Smooth muscle cell of the umbilical artery (primary cell): ENCODE measurements at places on chromosomes 13 and 19. TPM values are rescaled to one million over a fixed set of nuclear protein-coding genes. Genes with fewer than 3 reads are reported as not detected.

The ADPRHL1 gene
- 0.59 and 1.5 TPM in 2 replicates for total RNA-seq

The ZNF43 gene
- total RNA-seq = 3.6 and 7.2 TPM in 2 replicates

The PSG11 gene
- total RNA-seq = not detected in 2 replicates

The PODNL1 gene
- 3.9 and 4.8 TPM in 2 replicates for total RNA-seq

The ZNF560 gene
- 1.5 and 5.8 TPM in 2 replicates for total RNA-seq

The SPACA4 gene
- not detected in 2 replicates for total RNA-seq

The NLRP4 gene
- not detected in 2 replicates for total RNA-seq

The RASIP1 gene
- total RNA-seq = 0.74 and 0.89 TPM in 2 replicates

The GRK1 gene
- total RNA-seq = not detected in 2 replicates

The ZNF256 gene
- total RNA-seq = 3.3 and 3.6 TPM in 2 replicates

The KCNC3 gene
- total RNA-seq = under 0.01 and 0.14 TPM in 2 replicates

The ZNF283 gene
- 16.7 and 22.9 TPM in 2 replicates for total RNA-seq

The HCST gene
- 1.2 TPM in 2 replicates for total RNA-seq

The NDUFA11 gene
- 146 and 201 TPM in 2 replicates for total RNA-seq

The STARD13 gene
- 21.1 and 25.1 TPM in 2 replicates for total RNA-seq

The NCAN gene
- not detected in 2 replicates for total RNA-seq

The PROZ gene
- total RNA-seq = not detected in 2 replicates
